ENCODE measurements at places on chromosomes 2 and 18.
A peak's percentile ranks its signal among the peaks of the same experiment; 100 is the strongest.

- DNase-seq: no peak
Measured at GRCh38 chr2:101361522-101361921, 25.8 kb downstream of the CREG2 start.

- no peak for DNase-seq
Measured at GRCh38 chr2:847669-848068, 103.0 kb upstream of the SNTG2 start.

DNA sequence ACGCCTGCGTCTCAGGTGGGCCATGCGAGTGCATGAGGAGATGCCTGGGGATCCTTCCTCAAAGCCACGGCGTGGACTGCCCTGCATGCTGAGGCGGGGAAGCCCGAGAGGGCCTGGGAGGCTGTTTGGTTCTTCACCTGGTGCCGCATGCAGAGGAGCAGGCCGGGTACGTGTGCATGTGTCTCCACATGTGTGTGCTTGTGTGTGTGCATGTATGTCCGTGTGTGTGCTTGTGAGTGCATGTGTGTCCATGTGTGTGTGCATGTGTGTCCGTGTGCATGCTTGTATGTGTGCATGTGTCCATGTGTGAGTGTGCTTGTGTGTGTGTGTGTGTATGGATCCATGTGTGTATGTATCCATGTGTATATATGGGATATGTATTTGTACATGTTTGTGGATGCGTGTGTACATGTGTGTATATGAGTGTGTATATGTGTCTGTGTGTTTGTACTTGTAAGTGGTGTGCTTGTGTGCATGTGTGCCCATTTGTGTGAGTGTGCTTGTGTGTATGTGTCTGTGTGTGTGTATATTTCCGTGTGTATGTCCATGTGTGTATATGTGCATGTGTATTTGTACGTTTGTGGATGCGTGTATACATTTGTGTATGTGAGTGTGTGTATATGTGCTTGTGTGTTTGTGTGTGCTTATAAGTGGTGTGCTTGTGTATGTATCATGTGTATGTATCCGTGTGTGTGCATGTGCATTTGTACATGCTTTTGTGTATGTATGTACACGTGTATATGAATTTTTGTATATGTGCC is 79.0 kb downstream of the PTGR3 start:
- no peak for DNase-seq

GRCh38 chr2:226752887-226753286 is 46.7 kb downstream of the IRS1 start:
- DNase-seq: no peak

DNA sequence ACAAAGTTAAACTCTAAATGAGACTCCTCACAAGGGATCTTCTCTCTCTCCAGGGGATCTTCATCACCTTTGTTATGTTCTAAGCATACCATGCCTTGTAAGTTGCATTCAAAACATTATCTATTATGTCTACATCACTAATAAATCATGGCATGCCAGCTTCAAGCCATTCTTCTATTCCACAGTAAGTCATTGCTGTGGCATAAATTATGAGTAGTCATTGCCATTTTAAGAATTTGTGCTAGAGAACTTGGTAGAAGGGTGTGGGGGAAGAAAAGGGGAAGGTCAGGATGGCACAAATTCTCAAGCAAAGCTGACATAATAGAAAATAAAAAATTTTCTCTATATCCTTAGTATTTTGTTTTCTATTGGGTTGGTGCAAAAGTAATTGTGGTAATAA is 33.5 kb downstream of the BARD1 start:
- DNase-seq: no peak

DNA sequence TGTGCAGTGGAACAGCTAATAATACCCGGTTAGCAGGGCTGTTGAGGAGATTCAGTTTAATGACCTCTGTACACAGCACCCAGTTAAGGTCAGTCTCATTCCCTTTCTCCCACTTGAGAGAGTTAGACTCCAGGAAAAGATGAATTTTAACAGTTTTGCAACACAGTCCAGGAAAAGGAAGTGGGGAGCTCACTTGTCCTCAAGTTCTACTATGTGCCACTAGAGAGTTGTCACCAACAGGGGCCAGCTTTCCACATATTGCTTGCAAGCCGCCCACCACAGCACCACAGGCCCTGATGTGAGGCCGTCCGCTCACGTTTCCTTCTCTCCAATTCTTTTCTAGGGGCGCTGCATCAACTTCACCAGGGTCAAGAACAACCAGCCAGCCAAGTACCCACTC is 142.1 kb downstream of the GFPT1 start:
- DNase-seq: no peak

- no peak for DNase-seq
Measured at GRCh38 chr2:159441182-159441581, 154.7 kb upstream of the WDSUB1 start.

- DNase-seq: no peak
Measured at GRCh38 chr2:82289446-82289845, 1984.9 kb upstream of the LRRTM1 start.

DNA sequence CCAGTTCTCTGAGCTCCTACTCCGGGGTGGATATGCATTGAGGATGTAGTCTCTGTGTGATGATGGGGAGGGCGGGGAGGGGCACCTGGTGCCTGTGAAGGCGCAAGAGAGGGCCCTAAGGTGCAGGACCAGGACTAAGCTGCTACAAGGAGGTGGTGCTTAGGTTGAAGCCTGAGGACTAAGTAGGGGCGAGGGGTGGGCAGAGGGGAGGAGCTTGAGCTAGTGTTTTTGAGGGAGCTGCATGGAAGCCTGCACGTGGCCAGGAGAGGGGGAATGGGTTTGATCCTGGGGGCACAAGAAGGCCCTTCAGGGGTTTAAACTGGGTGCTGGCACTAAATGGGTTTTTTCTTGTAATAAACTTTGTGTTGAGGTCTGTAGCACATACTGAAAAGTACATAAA is 105.0 kb downstream of the UGGT1 start:
- DNase-seq: no peak

DNA sequence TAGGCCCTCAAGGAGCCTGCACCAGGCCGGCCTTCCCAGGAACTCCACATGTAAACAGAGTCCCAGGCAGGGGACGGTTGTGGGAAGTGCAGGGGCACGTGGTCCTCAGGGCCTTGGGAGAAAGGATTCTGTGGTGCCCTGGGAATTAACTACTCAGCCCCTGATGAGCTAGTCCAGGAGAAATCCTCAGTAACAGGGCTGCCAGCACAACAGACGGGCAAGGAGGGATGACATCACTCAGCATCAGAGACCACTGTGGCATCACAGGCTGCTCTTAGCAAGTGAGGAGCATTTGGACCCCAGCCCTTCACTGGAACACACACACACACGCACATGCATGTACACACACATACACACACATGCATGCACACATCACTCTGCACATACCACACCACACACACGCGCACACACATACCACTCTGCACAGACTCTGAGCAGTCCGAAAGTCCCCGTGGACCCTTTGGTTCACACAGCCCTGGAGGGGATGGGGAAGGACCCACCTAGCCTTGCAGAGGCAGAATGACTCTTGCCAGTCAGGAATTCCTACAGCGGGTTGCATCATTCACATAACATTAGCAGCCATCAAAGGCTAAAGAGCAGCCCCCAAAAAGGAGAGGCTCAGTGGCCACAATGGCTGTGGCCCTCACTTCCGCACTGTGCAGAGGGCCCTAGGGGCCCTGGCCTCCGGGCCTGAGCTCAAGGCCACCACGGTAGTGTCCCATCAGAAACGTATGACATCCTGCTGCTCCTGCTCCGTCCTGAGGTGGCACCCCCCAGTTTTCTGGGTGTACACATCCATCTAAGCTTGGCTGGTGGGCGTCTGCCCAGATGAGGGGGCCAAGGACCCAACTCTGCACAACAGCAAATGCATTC is 1.9 kb upstream of the NMUR1 start:
- DNase-seq: no peak

DNA sequence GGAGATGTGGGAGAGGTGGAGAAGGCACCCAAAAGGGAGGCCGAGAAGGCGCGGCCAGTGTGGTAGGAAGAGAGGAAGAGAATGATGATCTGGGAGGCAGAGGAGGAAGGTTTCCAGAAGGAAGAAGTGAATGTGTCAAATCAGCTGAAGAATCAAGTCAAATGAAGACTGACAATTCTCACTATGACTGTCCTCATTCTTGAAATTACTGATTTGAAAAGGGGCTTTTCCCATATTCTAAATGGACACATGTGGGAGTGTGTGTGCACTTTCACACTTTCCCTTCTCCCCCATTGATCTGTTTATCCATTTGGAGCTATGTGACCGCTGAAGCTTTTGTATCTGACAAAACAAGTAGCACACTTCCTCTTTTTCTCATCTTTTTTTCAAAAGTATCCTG is 6.1 kb downstream of the AFF3 start:
- DNase-seq: no peak

DNA sequence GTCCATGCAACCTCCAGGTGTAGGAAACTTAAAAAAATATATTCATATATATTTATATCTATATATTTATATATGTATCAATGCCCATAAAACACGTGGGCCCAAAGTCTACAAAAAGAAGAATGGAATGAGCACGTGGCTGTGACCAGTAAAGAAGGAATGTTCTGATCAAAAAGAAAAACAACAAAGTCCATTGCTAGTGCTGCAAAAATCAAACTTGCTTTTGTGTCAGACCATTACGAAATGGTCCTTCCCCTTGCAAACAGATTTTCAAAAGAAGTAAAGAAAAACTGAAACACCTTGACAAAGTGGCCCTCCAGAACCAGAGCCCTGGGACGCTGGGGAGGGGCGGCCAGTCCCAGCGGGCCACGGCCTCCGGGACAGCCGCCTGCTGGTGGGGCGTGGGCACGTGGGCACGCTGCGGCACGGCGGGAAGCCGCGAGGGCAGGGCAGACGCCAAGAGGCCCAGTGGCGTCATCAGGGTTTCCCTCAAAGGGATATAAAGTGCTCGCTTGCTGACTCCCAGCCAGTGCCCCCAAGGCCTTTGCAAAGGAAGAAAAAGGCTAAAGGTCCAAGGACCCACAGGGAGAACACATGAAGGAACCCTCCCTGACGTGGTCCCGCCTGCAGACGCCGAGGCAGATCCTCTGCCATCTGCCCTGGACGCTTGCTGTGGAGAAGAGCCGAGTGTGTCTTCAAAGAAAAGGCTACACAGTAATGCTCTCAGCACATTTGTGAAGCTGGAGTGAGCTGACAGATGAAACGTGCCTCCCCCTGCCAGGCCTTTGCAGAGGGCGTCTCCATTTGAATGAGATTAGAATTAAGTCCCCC is 201.8 kb downstream of the TWIST2 start:
- DNase-seq: no peak

DNA sequence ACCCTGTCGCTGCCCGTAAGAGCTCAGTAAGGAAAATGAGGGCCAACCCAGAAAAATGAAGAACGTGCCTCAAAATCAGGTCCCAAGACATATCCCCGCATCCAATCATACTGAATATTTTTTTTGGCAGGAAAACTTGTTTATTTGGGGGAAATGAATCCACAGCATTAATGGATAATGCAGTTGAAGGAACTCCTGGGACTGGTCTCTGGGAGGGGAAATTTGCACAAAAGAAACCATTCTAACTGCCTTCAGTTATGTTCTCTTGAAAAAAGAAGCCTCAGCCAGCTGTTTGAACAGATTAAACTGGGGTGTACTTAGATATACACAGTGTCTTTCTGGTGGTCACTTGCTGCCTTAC is 61.3 kb downstream of the SPRED2 start:
- no peak for DNase-seq

GRCh38 chr18:70377317-70377799 is 88.5 kb downstream of the SOCS6 start:
- DNase-seq: peak; percentile 8

GRCh38 chr2:20456116-20456571 is 9.3 kb downstream of the RHOB start:
- DNase-seq: no peak

DNA sequence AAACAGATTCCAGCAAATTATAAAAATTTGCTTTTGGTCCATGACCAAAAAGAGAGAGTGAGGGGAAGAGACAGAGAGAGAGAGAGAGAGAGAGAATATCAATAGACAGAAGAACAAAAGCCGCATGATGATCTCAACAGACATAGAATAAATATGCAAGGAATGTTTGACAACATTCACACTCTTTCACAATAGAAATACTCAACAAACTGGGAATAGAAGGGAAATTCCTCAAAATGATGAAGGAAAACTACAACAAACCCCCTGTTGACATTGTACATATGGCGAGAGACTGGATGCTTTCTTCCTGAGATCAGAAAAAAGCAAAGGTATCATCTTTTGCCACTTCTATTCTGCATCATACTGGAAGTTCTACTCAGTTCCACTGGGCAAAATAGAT is 309.7 kb downstream of the RAD51AP2 start:
- no peak for DNase-seq

DNA sequence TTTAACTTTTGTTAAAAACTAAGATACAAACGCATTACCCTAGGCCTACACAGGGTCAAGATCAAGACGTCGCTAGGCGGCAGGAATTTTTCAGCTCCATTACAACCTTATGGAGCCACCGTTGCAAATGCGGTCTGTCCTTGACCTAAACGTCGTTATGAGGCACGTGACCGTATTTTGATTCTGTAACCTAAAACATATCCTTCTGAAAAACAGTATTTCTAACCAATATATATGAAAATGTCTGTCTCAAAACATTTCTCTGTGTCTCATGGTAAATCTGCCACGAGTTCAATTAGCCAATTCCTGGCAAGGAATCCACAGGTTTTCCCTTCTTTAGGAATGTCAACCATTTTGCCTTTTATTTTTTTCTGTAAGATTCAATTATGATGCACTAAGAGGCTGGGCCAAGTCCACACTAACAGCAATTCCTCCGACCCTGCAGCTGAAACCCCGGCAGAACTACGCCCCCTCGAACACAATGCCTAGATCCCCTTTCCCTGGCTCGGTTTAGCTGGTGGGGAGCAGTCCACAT is 1.7 kb downstream of the RTN4 start:
- no peak for DNase-seq

- DNase-seq: no peak
Measured at GRCh38 chr2:36301843-36302242, 53.7 kb upstream of the CRIM1 start.

DNA sequence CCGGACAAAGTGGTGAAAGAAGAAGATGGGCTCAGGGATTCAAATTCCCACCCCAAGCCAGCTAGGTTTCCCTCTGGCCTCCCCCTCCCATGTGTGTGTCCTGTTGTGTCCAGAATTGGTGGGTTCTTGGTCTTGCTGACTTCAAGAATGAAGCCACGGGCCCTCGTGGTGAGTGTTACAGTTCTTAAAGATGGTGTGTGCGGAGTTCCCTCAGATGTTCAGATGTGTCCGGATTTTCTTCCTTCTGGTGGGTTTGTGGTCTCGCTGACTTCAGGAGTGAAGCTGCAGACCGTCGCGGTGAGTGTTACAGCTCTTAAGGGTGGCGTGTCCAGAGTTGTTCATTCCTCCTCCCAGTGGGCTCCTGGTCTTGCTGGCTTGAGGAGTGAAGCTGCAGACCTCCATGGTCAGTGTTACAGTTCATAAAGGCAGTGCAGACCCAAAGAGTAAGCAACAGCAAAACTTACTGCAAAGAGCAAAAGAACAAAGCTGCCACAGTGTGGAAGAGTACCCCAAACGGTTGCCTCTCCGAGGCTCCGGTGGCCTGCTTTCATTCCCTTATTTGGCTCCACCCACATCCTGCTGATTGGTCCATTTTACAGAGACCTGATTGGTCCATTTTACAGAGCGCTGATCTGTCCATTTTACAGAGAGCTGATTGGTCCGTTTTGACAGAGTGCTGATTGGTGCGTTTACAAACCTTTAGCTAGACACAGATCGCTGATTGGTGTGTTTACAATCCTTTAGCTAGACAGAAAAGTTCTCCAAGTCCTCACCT is 37.7 kb upstream of the KLF11 start:
- no peak for DNase-seq
